ENCODE measurements at places on chromosomes 5 and 9. TPM values are rescaled to one million over a fixed set of nuclear protein-coding genes. Genes with fewer than 3 reads are reported as not detected.

Gene ZFP2
- 2.4 TPM for total RNA-seq

Gene TTC33
- 16.2 TPM for total RNA-seq

DNA sequence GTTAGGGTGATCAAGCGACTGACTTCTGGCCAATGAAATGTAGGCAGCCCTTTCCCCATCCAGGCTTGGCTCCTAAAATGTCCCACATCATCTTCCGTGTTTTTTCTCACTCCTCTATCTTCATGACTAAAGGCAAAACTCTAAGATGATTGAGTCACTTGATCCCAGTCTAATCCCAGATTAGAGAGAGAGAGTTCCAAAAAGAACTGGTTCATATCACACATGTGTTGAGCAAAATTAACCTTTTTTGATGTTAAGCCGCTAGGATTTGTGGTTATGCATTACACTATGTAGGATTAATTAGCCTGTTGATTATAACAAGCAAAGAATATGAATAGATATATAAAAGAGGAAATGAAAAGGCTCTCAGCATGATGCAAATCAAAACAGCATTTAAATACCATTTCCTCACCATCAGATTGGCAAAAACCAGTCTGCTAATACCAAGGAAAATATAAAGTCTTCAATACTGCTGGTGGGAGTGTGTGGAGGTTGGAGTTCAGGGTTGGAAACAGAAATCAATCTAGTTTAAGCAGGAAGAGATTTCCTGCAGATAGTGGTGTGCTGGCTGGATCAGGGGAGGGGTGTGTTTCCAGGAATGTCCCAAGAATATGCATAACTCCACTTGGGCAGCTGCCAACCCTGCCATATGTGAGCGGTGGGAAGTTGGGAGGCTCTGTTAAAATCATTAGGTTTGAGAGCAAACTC is 187.6 kb upstream of the S1PR3 start:
- no peak overlapping the region for H3K27ac ChIP-seq
- H3K27me3 ChIP-seq, result no peaks in the 10 kb centered on the region
- H3K4me1 ChIP-seq, result no peaks in the 10 kb centered on the region
- no peaks in the 10 kb centered on the region for H3K36me3 ChIP-seq

DNA sequence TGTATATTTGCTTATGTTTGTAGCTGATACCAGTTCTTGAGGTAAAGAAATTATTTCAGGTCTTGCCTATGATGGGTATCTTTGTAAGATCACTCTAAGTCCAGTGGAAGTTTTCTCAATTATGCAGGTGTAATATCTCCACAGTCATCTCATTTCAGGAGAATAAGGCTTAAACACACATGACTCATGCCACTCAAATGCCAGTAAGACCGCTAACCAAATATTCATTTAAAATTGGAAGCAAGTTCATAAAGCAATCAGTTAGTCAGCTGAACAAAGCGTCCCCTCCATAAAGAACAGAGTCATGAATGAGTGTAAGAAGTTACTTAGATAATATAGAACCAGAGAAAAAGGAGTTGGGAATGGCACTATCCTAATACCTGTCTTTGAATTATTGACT is 248.7 kb downstream of the LURAP1L start:
- no peaks in the 10 kb centered on the region for H3K4me1 ChIP-seq
- no peaks in the 10 kb centered on the region for H3K36me3 ChIP-seq
- no peaks in the 10 kb centered on the region for H3K27me3 ChIP-seq
- no peak overlapping the region for H3K27ac ChIP-seq
- DNase-seq, result no peak

DNA sequence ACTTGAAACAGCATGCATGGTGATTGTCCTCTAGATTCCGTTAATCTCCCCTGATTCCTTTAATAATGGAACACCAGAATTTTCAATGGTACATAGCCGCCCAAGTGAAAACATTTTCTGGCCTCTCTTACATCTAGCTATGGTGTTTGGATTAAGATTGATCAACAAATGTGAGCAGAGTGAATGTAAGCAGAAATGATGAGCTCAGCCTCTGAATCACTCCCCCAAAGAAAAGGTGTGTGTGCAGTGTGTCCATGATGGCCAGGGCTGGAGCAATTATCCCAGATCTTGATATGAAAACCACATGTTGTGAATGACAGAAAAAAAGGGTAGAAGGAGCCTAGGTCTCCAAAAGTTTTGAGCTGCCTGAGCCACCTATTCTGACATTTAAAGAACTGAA is 55.3 kb downstream of the OR2K2 start:
- no peaks in the 10 kb centered on the region for H3K4me1 ChIP-seq
- no peak overlapping the region for H3K27ac ChIP-seq
- no peaks in the 10 kb centered on the region for H3K36me3 ChIP-seq
- no peak overlapping the region for H3K4me3 ChIP-seq
- no peaks in the 10 kb centered on the region for H3K27me3 ChIP-seq
- no peak for DNase-seq

- no peak overlapping the region for H3K27ac ChIP-seq
- peaks cover 51% of the 10 kb centered on the region for H3K36me3 ChIP-seq
- DNase-seq, result no peak
- no peaks in the 10 kb centered on the region for H3K27me3 ChIP-seq
- H3K4me3 ChIP-seq, result no peak overlapping the region
- H3K4me1 ChIP-seq, result no peaks in the 10 kb centered on the region
Observed at GRCh38 chr9:133041958-133042357, 11.2 kb downstream of the GTF3C5 start.

- no peak overlapping the region for H3K4me3 ChIP-seq
- DNase-seq, result no peak
- H3K4me1 ChIP-seq, result no peaks in the 10 kb centered on the region
- no peak overlapping the region for H3K27ac ChIP-seq
- H3K36me3 ChIP-seq, result no peaks in the 10 kb centered on the region
- H3K27me3 ChIP-seq, result no peaks in the 10 kb centered on the region
Observed at GRCh38 chr5:170945275-170945674, 83.5 kb downstream of the RANBP17 start.

- H3K4me1 ChIP-seq, result peaks cover 5% of the 10 kb centered on the region
- no peak overlapping the region for H3K4me3 ChIP-seq
- no peak overlapping the region for H3K27ac ChIP-seq
- no peaks in the 10 kb centered on the region for H3K27me3 ChIP-seq
Observed at GRCh38 chr5:142614054-142614453, 71.8 kb downstream of the FGF1 start.

All from CD4-positive, alpha-beta memory T cell (primary cell).